ENCODE measurements at places on chromosomes 12 and 14. TPM values are rescaled to one million over a fixed set of nuclear protein-coding genes. Genes with fewer than 3 reads are reported as not detected.

TBX5 gene
- total RNA-seq: not detected

GNPTAB gene
- 93.1 TPM for total RNA-seq

MYL6 gene
- 873 TPM for total RNA-seq

HELB gene
- 3.2 TPM for total RNA-seq

TMED8 gene
- total RNA-seq: 13.8 TPM

CCDC63 gene
- total RNA-seq: not detected

ABCD2 gene
- under 0.01 TPM for total RNA-seq

OAS1 gene
- total RNA-seq: 3.6 TPM

SMOC1 gene
- 25.7 TPM for total RNA-seq

TAS2R42 gene
- not detected for total RNA-seq

GARIN6 gene
- not detected for total RNA-seq

WDR89 gene
- 10.5 TPM for total RNA-seq

STON2 gene
- 49.6 TPM for total RNA-seq

BEST3 gene
- total RNA-seq: not detected

CLMN gene
- 1.1 TPM for total RNA-seq

EML5 gene
- total RNA-seq: under 0.01 TPM

INSM2 gene
- not detected for total RNA-seq

ASB2 gene
- total RNA-seq: 1.1 TPM

FOXN4 gene
- not detected for total RNA-seq

ZNF10 gene
- 9.8 TPM for total RNA-seq

ACOT4 gene
- total RNA-seq: 1.8 TPM

AMN gene
- total RNA-seq: under 0.01 TPM

SYT10 gene
- not detected for total RNA-seq

KRT82 gene
- not detected for total RNA-seq

TMEM30B gene
- total RNA-seq: 1.1 TPM

CLECL1 gene
- not detected for total RNA-seq

PLCZ1 gene
- not detected for total RNA-seq

ABCC9 gene
- total RNA-seq: 28.3 TPM

AICDA gene
- not detected for total RNA-seq

ITGB7 gene
- total RNA-seq: 1.1 TPM

ANO2 gene
- total RNA-seq: under 0.01 TPM

LYZ gene
- total RNA-seq: 8.3 TPM

TSPAN8 gene
- not detected for total RNA-seq

PTGDR gene
- 1.4 TPM for total RNA-seq

MGP gene
- 16.8 TPM for total RNA-seq

NKX2-1 gene
- not detected for total RNA-seq

DIO2 gene
- 0.29 TPM for total RNA-seq

SOAT2 gene
- not detected for total RNA-seq

TMEM119 gene
- total RNA-seq: 362 TPM

CEP290 gene
- total RNA-seq: 22.4 TPM

BDKRB1 gene
- total RNA-seq: 0.72 TPM

TMEM117 gene
- total RNA-seq: 20.6 TPM

ASCL1 gene
- not detected for total RNA-seq

LEMD3 gene
- 27.5 TPM for total RNA-seq

GPX2 gene
- total RNA-seq: not detected

GRIP1 gene
- total RNA-seq: under 0.01 TPM

TESPA1 gene
- total RNA-seq: not detected

CBLN3 gene
- 3.5 TPM for total RNA-seq

C14orf132 gene
- 41.5 TPM for total RNA-seq

FRMD6 gene
- 701 TPM for total RNA-seq

CFAP54 gene
- total RNA-seq: 3.2 TPM

TAS2R20 gene
- total RNA-seq: 5.4 TPM

RPS6KA5 gene
- total RNA-seq: 1.4 TPM

WIF1 gene
- not detected for total RNA-seq

ANG gene
- total RNA-seq: 7.2 TPM

All from osteoblast (primary cell).